ENCODE measurements at places on chromosomes 5 and 9. TPM values are rescaled to one million over a fixed set of nuclear protein-coding genes. Genes with fewer than 3 reads are reported as not detected.
A peak's percentile ranks its signal among the peaks of the same experiment; 100 is the strongest.

GRCh38 chr9:122036988-122037387 is 56.1 kb downstream of the TTLL11 start:
- no peak for DNase-seq

DNA sequence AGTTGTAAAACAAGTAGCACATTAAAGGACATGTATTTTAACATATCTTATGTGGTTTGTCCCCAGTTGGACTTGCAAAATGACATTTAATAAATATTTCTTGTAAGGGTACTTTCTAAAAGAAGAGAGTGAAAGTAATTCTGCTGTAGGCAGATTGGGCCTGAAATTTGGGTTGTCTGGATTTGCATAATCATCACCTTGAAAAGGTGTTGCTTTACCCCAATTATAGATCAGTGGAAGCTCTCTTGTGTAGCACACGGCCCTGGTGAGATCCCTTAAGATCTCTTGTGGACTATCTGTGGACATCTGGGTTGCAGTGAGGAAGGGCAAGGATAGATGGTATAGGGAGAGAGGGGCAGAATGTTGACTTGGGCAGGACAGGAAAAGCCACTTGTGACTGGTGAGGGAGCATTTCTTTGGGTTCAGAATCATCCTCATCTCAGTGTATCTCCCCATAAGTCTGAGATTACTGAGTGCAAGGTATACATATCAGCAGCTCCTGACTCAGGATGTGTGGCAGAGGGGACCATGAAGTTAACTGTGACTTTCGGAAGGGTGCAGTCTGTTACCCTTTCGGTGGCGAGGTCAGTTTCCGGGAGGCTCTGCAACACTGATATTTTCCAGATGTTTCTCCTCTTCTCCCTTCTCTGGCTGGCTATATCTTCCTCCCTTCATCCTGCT is 2.0 kb upstream of the TNFAIP8 start:
- DNase-seq: no peak

The PRSS3 gene
- total RNA-seq: not detected

GRCh38 chr5:37189355-37189754 is 59.8 kb downstream of the CPLANE1 start:
- no peak for DNase-seq

DNA sequence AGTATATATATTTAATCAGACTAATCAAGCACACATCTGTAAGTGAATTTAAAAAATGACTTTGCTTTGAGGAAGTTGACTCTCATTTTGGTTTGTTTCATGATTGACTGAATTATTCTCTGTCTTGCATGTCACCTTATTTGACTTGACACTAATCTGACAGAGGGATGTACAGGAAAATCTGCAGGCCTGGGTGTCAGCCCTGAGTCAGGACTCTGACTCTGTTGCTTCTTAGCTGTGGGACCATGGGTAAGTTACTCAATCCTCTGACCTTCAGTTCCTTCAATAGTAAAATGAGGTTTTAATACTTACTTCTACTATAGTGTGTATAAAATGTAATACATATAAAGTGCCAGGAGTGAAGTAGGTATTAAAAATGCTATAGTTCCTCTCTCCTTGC is 415.9 kb downstream of the ARHGEF28 start:
- DNase-seq: no peak

DNA sequence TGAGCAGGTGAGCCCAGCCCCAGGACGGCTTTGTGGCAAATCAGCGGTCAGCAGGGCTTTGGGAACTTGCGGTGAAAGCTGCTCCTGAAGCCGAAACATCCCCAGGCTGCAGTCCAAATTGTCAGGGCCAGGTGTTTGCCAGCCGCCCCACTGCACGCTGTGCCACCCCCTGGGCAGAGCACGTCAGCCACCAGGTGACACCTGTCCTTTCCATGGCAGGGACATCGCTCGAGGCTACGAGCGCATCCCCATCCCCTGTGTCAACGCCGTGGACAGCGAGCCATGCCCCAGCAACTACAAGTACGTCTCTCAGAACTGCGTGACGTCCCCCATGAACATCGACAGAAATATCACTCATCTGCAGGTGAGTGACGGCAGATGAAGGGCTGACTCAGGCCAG is 64.4 kb upstream of the CACNA1B start:
- DNase-seq: no peak

GRCh38 chr5:146889169-146889568 is 10.6 kb upstream of the PPP2R2B start:
- DNase-seq: no peak

The FSD1L gene
- 16.9 TPM for total RNA-seq

DNA sequence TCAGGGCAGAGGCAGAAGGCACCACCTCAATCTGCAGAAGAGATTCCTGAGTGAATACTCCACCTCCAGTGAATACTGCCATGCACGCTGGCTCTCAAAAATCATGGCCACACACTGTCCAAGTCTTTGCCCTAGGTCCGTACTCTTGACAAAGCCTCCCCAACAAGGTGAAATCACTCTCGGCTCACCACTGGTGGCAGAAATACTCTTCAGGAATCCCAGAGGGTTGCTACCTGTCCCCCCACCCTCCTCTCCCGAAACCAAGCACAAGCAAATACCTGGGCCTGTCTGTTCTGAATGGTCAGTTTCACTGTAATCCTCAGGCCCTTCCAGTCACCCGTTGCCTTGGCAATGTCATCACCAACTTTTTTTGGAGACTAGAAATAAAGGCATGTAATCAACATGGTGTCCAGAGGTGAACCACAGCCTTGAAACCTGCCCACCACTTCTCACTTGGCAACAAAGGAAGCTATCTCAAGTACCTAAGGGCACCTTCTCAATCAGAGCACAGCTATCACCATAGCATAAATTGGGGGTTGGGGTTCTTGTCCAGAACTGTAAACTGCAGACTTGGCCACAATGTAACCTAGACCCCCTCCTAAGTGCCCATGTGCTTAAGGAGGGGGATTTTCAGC is 1.8 kb downstream of the RPL12 start:
- DNase-seq: no peak

DNA sequence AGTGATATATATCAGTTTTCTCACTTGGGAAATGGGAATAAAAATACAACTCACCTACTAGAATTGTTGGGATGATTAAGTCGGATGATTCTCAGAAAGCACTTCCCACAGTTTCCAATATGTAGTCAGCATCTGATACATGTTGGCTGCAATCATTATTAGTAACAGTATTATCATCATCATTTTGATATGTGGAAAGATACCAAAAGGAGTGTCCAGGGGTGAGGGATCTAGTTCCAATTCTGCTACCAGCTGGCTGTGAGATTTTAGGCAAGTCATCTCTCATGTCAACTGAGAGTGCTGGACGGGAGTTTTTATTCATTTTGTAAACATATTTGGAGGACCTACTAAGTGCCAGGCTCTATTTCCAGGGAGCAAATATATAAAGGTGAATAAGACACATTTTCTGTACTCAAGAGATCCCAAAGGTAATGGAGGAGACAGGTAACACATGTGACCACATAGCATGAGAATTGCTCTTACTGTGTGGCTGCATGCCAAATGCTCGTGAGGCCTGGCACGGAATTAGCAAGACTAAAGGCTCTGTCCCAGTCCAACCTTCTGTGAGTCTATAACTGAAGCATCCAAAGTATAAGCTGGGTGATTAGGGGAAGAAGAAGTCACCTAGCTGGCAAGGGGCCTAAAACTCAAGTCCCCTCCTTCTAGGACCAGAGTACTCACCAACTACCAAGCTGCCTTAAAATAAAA is 83.0 kb downstream of the GRIA1 start:
- no peak for DNase-seq

DNA sequence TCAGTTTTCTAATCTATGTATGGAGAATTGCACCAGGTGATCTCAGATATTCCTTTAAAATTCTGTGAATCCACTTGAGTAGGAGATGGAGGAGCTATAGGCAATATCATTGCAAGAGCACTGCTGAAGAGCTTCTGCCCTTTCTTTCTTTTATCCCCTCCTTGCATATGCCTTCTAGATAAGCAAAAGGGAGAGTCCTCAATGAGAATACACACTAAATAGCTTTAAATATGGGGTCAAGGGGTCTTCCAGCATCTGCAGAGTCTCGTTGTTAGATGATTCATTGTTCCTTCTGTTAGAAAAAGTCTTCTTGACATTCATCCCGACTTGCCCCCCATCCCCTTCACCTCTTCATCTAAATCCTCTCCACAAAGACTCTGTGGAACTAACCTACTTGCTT is 156.1 kb downstream of the PIK3R1 start:
- no peak for DNase-seq

GRCh38 chr9:133056533-133056932 is 5.2 kb upstream of the CEL start:
- DNase-seq: no peak

DNA sequence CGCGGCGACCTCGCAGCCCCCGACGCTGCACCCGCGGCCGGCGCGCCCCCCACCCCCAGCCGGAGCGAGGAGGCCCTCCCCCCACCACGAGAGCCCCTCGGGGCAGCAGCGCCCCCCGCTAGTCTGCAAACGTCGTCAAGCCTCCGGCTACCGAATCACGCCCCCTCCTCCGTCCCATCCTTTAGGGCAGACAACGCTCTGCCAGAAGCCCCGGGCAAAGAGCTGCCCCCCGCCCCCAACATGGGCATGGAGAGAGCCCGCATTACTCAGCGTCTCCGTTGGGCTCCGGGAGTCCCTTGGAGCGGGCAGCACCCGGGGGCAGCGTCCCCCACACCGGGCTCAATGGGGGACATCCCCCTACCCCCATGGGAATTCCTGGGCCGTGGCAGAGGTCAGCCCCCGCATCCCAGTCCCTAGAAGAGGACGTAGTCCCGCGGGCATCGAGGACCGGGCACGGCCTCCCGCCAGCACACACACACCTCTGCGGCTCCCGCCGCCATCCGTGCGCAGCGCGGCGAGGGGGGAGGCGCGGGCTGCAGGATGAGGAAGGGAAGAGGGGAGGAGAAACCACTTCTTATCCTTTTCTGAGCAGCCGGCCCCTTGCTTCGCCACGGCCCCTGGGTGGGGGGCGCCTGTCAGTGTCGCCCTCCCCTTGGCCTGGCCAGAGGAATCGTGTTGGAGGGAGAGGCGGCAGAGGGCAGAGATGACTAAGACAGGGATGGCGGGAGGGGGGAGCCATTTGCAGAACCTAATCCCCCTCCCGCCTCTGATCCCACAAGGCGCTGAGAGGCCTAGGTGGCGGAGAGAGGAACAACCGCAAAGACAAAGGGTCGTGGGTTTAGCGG is 750 bp downstream of the DNM1 start:
- peak; percentile 36 for DNase-seq

DNA sequence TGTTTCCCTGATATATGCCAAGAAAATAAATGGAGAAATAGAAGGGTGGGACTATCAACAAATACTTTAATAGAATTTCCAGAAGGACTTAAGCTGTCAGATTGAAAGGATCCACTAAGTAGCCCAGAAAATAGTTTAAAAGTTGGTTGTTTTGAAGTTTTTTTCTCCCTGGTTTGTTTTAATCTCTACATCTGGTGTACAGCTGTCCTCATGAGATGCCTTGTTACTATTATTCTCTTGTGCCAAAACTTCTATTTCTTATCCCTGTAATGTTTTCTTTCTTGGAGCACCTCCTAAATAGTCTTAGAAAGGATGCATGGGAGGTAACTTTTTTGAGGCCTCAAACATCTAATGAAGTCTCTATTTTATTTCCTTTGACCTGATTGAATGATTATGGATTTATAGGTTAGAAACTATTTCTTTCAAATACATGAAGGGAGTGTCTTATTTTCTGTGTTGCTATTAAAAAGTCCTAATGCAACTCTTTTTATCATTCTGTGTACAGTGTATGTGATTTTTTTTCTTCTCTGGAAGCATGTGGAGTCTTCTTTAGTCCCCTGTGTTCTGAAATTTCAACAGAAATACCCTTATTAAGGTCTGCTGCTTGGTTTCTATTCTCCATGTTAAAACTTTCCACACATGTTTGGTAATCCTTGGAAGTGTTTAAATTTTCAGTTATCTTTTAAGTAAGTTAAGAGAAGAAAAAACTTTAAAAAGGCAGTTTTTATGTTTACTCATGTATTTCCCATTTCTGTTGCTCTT is 140.0 kb upstream of the CDKN2B start:
- no peak for DNase-seq

- peak; percentile 55 for DNase-seq
These were observed 76.4 kb downstream of the OSMR start for GRCh38 chr5:38922199-38922598.

DNA sequence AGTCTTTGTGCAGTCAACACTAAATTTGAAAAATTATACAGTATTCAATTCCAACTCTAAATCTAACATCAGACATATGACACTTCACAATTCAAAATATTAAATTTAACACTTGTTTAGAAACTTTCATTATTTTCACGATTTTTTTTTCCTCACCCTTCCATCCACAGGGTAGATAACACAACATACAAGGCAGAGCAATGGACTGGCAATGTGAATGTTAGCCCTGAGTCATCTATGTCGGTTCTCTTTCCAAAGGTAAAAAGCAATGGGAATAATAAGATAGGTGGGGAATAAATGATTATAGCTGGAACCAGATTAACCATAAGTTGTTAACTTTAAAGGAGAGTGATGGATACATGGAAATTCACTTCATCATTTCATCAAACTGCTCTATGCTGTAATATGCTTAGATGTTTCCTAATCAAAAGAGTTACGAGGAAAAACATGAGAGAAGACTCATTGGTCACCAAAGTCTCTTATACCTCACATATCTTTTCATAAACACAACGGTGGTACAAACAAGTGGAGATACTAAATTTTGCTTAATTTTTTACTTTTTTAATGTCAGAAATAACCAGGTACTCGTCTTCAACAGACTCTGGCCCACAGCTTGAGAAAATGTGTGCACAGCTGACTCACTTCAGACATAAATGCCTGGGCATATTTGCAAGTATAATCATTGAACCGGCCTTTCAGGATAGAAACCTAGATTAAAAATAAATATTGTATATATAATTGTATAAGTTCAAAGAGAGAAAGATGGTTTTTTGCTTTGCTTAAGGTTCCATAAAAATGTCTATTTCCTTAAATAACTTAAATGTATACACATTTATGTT is 23.0 kb downstream of the RFX3 start:
- DNase-seq: no peak

GRCh38 chr9:70563431-70564204 is 149.2 kb upstream of the KLF9 start:
- DNase-seq: no peak

The COL27A1 gene
- total RNA-seq: 15.3 TPM

GRCh38 chr9:96241391-96241809 is 60.6 kb downstream of the HSD17B3 start:
- DNase-seq: no peak

DNA sequence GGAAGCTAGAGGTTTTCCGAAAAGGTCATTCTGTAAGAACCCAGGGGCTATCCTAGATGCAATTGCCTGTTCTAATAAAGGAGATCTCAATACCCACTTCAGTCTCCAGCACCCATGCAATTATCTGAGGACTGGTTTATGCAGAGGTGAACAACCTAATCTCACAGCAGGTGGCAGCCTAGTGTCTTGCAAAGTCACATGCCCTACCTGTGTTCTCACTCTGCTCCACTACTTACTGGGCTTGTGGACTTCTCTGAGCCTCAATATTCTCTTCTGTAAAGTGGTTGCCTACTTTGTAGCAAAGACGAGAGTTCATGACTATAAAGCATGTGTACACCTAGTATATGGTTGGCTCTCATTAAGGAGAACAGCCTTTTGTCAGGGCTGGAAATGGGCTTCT is 21.0 kb upstream of the ALDH1B1 start:
- DNase-seq: no peak

All from neural crest cell (in vitro differentiated cells).